ENCODE measurements at places on chromosomes 6 and 20.
A peak's percentile ranks its signal among the peaks of the same experiment; 100 is the strongest.

GRCh38 chr6:168263351-168263905 is 56.1 kb downstream of the DACT2 start:
- DNase-seq: no peak

- no peak for DNase-seq
Measured at GRCh38 chr20:12699374-12700228, 309.2 kb upstream of the SPTLC3 start.

DNA sequence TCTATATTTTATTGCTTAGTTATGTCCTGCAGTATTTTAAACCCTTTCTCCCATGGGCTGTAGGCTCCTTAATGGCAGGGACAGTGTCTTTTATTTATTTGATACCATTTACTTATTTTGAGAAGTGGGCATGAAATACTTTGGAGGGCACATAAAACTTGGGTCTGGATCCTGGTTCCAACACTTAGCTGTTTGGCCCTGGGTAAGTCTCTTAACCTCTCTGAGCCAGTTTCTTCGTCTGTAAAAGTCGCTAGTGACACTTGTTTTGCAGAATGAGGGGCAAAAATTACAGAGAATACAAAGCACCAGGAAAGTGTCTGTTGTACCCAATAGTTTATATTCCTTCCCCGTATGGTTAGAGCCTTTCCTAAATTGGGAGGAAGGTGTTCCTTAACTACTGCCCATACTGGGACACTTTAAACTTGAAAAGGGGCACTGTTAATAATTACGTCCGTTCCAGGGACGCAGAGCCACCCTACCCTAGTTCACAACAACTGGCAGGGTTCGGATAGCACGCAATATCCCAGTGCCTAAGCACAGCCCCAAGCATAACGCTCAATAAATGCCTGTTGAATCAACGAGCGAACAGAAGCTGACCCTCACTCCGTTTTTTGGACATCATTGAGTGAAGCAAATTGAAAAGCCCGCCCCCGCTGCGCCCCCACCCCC is 6.0 kb upstream of the ARMC12 start:
- no peak for DNase-seq

GRCh38 chr6:29419516-29419915 is 4.8 kb downstream of the OR12D1 start:
- DNase-seq: no peak

DNA sequence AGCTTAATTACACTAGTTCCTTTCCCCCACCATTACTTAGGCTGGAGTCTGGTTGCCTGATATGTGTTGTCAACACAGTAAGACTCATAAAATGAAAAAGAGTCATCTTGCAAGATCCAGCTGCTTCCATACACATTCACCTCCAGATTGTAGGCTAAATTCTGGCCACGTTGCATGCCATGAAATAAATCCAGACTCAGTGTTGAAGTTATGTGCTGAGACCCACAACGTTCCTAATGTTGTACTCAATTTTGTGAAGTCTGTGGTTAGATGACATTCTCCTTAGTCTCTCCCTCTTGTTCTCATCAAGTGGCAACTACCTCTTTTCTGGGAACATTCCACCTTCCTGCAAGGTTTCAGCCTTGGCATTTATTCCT is 212.3 kb downstream of the LMBRD1 start:
- no peak for DNase-seq

DNA sequence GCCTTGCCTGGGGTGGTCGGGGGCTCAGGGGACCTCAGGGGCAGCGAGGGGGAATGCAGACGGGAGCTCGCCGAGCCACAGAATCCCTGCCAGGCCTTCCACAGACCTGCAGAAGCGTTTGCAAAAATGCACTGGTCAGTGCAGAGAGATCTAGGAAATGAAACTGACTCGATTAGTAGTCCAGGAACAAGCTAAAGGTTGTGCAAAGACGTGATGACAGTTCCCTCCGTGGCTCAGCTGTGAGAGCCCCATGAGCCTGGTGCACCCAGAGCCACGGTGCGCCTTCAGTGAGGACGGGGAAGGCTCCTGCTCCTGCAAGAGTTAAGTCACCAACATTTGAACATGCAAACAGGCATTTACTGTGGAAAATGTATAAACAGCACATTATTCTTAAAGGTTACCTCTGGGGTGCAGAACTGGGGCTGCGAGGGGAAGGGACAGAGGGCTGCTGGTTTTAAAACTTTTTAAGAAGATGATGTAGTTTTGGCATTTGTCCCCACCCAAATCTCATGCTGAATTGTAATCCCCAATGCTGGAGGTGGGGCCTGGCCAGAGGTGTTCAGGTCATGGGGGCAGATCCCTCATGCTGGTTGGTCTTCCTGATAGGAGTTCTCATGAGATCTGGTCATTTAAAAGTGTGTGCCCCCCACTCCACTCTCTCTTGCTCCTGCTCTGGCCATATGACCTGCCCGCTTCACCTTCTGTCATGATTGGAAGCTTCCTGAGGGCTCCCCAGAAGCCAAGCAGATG is 147.3 kb downstream of the DLL1 start:
- no peak for DNase-seq

DNA sequence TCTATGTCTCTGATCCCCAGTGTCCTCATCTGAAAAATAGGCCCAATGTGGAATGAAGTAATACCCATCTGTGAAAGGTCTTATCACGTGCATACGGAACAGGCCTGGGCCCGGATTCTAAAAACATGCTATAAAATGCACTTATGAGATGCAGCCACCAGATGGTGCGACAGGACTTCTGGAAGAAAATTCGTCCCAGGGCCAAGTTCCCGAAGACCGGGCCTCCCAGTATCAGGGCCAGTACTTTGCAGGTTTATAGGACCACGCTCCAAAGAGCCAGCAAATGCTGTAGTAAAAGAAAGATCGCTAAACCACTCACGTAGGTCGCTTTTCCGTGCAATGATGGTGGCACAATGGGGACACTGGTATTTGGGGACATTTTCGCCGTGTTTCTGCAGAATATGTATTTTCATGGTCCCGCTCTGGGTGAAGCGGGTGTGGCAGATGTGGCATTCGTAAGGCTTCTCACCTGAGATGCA is 10.6 kb downstream of the CTCFL start:
- peak; percentile 9 for DNase-seq

GRCh38 chr6:46979206-46979605 is 57.5 kb upstream of the ADGRF5 start:
- DNase-seq: no peak

DNA sequence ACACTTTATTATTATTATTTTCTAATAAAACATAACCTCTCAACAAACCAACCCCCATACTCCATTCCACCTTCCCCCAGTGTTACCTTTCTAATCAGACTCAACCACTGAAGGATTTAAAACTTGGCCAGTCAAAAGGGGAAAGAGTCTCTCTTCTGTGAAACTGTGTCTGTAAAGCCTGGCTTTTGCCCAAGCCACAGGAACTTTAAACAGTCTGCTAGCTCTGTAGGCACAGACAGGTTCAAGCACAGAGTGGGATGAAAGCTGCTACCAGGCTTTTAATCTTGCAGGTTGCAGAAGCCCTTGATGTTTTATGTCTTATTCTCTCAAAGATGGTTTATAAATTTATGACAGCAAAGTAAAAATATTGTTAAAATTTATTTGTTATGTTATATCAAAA is 585.7 kb downstream of the TENT5A start:
- no peak for DNase-seq

DNA sequence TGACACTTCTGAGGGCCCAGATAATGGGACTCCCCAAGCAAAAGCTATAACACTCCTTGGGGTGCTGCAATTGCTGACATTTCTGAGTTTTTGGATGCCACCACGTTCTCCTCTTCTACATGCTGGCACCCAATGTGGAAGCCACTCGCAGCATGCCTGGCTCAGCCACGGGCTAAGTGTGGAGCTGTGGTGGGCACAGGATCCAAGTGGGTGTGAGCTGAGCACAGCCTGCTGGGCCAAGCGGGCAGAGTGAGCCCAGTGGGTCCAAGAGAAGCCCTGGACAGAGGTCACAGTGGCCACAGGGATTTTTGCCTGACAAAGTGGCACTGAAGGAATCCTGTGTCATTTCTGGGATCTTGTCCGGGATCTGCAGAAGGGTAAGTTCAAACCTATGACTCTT is 213.2 kb downstream of the C6orf118 start:
- no peak for DNase-seq

DNA sequence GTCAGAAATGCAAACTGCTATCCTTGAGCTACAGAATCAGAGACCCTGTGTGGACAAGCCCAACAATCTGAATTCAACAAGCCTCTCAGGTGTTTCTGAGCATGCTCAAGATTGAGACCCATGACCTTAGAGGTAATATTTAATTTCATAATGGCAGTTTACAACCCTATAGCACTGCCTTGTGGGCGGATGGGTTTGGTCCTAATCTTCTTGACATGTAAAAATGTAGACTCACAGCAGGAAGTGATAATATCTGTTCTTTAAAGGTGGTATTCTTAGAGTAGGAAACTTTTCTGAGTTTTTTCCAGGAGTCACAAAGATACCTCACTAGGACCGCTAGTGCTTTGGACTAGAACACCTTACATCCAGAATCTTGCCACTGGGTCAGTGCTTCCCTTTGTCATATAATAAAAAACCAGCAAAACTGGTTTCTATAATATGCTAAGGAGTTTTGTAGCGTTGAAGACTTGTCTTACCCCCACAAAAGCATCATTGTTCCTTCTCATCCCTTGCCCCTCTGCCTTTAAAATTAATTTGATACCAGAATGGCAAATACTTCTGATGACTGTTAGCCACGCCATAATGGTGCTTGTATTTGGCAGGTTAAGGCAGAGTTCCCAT is 52.6 kb downstream of the E2F3 start:
- DNase-seq: no peak

DNA sequence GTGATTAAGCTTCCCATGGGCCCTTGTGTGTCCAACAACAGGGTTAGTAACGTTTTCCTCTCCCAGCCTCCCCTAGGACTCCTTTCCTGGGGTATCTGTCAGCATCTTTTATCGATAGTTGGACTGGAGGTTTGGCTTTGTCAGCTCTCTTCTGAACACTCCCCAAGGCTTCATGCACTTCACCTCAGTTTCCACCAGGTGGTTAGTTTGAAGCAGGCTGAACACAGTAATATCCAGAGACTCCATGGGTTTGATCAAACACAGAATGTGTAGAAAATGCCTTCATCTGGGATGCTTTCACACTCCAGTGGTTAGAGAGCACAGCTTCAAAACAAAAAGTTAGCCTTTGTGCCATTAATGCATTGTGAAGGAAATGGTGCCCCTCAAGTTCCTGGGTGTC is 139.1 kb downstream of the SLC24A3 start:
- DNase-seq: no peak

DNA sequence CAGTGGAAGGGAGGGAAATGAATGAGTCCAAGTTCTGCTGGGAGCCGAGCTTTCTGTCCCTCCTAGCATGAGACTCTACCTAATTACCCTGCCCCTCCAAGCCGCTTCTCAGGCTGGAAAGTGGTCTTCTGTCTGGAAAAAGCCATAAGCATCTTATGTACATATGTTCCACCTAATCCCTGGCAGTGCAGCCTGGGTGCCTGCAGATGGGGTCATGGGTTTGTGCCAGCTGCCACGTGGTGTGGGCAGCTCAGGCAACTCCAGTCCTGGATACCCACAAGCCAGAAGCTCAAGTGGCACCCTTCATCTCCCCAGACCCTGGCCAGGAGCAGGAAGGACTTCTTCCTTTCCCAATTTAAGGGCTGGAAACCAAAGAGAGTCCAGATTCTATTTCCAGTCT is 253.1 kb downstream of the LY86 start:
- no peak for DNase-seq

GRCh38 chr6:69647726-69648125 is 149.1 kb downstream of the LMBRD1 start:
- no peak for DNase-seq

DNA sequence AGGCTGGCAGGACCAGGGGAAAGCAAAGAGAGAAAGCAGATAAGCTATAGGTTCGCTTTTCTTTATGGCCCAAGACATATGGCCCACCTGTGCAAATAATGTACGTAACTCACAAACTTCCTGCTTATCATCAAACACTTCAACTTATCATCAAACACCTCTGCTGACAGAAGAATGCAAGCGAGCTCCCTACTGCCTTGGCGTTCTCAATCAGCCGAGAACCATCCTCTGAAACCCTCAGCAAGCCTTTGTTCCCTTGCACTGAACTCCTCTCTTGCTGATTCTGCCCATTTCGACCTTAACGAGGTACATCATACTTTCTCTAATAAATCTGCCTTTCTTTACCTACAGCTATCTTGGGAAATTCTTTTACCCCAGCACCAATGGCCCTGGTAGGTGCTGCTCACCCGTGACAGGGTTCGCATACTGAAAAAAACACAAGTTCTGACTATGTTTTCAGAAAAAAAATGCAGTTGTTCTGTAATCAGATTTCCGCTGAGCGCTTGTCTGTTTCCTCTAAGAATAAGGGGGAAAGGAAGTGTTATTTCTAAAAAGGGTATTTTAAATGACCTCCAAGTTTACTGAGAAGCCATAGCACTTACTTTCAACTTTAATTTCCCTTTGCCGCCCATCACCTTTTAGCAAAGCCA is 28.3 kb downstream of the SERPINB6 start:
- DNase-seq: no peak

DNA sequence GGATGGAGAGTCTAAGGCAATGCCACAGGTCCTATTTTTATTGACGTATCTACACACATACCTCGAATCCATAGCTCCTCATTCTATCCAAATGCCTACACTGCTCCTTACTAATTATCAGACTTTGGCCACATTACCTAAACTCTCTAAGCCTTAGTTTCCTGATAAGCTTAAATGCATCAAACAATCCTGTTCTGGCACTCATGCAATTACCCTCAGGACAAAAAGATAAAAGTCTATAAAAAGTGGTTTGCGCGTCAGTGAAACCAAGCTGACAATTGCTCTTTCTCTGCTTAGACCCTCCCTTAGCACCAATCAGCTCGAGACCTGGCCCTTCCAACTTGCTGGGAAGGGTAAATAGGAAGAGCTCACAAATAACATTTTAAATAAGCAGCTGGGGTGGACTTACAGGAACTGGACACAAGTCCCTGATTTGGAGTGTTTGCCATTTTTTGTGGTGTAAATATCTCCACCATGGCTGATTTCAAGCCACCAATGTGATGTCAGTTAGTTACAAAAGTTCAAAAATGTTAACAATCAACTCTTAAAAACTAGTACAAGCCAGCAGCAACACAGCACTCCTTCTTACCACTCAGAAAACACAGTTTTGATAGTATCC is 7.2 kb upstream of the PLEKHG1 start:
- no peak for DNase-seq

- no peak for DNase-seq
Measured at GRCh38 chr20:58515233-58516212, at the start of gene APCDD1L. APCDD1L (minus strand) TSS chr20:58515399; CDS start chr20:58514707, 692 bp downstream.

DNA sequence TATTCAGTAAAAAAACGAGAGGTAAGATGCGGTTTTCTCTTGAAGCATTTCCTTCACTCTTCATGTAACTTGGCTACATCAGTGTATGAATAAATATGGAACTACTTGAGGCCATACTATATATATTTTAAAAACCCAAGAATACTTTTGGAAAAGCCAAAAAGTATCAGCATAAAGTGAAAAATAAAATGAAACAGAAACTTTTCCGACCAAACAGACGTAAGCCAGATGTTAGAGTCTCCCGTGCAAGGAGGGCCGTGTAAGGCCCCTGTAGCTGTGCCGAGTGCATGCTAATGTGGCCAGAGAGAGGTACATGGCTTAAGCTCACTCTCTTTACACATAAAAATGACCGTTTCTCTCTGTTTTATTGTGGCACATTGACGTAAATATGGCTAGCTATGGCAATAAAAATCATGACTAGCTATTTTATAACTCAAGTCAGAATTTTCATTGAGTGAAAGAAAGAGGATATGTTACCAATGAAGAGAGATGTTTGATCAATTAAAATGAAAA is 140.1 kb upstream of the GMDS start:
- DNase-seq: no peak

Data from stimulated activated CD4-positive, alpha-beta T cell treated with anti-CD3 and anti-CD28 coated beads, Interleukin-2, amount 100 ng/mL, for 48 hours (primary cell).